ENCODE measurements at places on chromosomes 1 and 21. TPM values are rescaled to one million over a fixed set of nuclear protein-coding genes. Genes with fewer than 3 reads are reported as not detected.
A peak's percentile ranks its signal among the peaks of the same experiment; 100 is the strongest.

GRCh38 chr1:62625415-62625814, 28.1 kb downstream of the ANGPTL3 start:
- DNase-seq, result no peak

Gene ROR1
- total RNA-seq, result 77.9 TPM

Gene CD101
- total RNA-seq, result 0.73 TPM

DNA sequence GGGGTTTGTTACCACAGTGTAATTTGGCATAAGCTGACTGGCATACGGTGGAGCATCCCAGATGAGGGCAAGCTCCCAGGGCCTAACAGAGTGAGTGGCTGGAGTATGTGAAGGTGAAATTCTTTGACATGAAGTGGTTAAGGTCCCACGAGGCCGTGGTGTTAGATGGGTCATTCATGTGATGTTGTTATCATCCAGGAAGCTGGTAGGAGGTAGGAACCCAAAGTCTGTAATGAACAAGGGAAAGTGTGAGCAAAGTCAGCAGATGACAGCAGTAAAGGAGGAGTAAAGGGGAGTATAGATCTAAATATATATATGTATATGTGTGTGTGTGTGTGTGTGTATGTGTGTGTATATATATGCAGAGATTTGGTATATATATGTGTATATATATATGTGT, 47.6 kb downstream of the MDM4 start:
- peak; percentile 38 for DNase-seq

DNA sequence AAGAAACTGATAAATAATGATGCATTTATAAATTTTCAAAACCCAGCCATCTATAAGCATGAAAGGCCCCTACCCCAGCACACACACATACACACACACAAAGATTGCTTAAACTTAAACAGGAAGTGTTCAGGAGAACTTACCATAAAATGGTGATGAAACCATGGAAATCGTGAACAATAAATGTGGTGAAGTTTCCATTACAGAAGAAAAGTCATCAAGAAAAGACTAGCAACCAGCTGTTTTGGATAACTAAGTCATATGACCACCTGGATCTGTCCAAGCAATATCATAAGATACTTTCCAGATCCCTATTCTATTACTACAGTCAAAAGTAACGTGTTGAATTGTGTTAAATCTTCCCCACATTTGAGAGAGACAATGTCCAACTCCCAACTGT, 24.1 kb downstream of the RGS5 start:
- no peak for DNase-seq

Gene RGS5
- 45.7 TPM for total RNA-seq

DNA sequence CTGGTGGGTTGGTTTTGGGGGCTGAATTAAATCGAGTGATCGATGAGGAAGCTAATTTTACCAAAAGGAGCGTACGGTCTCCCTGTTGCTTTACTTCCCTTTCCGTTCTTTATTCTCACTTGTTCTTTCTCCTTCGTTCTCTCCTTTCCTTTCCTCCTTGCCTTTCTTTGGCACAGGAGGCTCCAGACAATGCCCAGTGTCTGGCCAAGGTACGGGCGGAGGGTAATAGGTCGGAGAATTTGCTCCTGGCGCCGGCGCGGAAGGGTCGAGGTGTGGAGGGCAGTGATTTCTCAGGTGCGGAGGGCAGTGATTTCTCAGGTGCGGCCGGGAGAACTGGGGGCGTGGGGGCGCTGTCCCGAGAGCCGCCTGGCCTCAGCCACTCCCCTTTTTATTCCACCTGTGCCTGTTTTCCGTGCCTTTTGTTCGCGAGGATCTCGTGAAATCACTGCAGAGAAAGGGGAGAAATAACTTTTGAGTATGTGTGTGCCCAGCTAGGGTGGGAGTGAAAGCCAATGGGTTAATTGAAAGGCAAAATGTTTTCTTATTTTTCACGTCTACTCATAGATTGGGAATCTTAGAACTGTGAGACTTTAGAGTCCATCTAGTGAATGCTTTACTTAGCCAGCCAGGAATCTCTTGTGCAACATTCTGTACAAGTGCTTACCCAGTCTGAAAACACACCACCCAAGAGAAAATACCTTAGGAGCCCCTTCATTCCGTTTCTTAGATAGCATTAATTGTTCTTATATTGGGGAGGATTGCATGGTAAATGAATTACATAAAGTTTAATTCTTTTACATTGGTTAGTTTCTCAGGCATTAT, 1.3 kb downstream of the FNBP1L start:
- peak; percentile 88 for DNase-seq

- peak; percentile 85 for DNase-seq
Observed at GRCh38 chr1:179228783-179229213, 679 bp downstream of the ABL2 start.

Gene ANGPTL7
- not detected for total RNA-seq

Gene TTC22
- total RNA-seq, result 0.29 TPM

DNA sequence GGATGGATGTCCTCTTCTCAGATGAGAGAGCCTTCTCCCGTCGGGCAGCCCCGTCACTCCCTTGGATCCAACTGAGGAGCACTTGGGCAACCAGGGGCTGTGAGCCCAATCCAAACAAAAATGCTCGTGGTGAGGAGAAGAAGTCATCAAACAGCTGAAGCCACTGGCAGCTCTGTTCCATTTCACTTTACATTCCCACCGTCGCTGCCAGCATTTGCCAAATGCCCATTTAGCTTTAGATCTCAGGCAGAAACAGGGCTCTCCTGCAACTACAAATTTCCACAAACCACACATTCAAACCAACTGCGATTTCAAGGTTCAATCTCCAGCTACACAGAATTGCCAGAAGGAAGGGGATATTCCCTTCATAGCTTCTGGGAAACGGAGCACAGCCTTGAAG, 634.6 kb downstream of the SMYD3 start:
- no peak for DNase-seq

- DNase-seq, result no peak
Observed at GRCh38 chr1:61961009-61961408, 218.7 kb downstream of the PATJ start.

DNA sequence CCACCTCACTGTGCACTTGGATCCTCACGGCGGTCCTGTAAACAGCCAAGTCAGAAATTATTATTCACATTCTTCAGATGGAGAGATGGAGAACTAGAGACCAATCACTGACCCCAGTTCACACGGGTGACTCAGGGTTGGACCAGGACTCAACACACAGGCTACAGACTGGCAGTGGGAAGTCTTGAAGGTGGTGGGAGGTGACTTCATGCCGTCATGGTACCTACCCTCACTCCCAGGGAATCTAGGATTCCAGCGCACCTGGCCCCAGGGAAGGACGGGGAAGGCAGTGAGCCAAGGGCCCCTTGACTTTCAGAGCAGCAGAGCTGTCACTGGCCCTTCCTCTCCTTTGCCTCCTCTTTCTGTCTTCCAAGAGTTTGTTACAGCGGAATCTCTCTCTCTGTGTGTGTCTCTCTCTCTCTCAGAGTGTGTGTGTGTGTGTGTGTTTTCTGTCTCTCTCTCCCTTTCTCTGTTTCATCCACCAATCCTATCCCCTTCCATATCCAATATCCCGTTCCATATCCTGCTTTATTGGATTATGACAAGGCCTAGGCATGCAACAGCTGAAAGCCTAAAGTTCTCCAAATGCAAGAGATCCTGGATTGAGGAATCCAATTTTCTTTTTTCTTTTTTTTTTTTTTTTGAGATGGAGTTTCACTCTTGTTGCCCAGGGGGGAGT, 11.7 kb downstream of the OPTC start:
- no peak for DNase-seq

Gene HFM1
- total RNA-seq, result 3.2 TPM

All from endodermal cell (in vitro differentiated cells).